ENCODE measurements at places on chromosomes 2 and 18.

DNA sequence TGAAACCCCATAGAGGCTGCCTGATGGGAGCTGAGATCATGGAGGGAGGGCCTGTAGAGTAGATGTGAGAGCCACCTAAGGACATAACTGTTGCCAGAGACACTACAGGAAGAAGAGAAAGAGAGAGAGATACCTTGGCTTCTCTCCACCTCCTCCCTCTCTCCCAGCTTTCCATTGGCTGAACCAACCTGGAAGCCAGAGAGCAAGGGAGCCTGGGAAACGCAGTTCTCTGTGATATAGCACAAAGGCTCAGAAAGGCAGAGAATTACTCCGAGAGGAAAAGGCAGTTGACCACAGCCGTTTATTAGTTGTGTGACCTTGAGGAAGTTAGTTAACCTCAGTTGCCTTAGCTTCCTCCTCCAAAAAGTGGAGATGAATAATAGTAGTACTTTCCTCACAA lies 37.7 kb upstream of the MAT2A start:
- DNase-seq, result no peak

DNA sequence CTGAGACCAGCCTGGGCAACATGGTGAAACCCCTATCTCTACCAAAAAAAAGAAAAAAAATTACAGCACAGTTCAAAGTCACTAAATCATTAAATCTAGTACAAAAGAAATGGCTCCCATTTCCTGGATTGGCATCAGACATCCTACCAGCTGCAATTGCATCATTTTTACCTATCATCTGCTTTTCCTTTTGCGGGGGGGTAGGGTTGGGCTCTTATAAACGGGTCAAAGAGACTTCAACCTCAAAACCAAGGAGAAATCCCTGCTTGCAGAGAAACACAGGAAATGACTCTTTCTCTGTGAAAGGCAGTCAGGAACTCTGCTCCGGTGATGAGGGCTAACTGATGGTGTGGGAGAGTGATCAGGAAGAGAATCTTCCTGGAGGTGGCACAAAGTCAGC lies 45.3 kb upstream of the RFX8 start:
- no peak for DNase-seq

DNA sequence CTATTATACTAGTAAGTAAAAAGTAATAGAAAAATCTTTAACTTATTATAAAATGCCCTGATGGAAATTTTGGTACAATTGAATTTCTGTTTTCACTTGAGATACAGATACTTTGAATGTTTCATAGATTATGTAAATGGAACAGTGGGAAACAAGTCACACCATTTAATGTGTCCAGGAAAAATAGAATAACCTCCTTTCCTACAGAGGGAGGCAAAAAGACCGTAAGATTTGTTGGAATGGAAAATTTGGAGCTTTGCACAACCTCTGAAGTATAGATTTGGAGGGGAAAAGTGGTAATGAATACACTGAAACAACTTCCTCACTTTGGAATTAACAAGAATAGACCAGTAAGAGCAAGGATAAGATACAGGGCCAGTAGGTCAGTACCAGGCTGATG lies 149.2 kb upstream of the L3MBTL4 start:
- no peak for DNase-seq

GRCh38 chr18:32802591-32803451 lies 30.0 kb upstream of the KLHL14 start:
- no peak for DNase-seq

DNA sequence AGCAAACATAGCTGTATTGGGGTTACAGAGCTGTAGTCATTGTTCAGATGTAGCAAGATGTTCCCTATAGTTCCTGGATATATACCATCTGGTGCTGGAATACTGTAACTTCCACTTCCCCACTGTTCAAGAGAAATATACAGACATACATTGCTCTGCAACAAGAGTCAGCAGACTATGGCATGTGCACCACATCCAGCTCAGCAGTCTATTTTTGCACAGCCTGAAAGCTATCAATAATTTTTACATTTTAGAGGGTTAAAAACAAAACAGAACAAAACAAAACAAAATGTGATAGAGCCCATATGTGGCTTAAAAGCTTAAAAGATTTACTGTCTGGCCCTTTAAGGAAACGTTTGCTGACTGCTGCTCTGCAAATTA lies 31.8 kb upstream of the VIT start:
- no peak for DNase-seq

- no peak for DNase-seq
Observed at GRCh38 chr2:176128982-176129796, at the start of gene HOXD8. Gene HOXD8 (plus strand): TSS chr2:176129705. CDS start chr2:176130367, 662 bp downstream.

GRCh38 chr18:44265437-44265836 lies 415.3 kb upstream of the SETBP1 start:
- DNase-seq, result no peak

DNA sequence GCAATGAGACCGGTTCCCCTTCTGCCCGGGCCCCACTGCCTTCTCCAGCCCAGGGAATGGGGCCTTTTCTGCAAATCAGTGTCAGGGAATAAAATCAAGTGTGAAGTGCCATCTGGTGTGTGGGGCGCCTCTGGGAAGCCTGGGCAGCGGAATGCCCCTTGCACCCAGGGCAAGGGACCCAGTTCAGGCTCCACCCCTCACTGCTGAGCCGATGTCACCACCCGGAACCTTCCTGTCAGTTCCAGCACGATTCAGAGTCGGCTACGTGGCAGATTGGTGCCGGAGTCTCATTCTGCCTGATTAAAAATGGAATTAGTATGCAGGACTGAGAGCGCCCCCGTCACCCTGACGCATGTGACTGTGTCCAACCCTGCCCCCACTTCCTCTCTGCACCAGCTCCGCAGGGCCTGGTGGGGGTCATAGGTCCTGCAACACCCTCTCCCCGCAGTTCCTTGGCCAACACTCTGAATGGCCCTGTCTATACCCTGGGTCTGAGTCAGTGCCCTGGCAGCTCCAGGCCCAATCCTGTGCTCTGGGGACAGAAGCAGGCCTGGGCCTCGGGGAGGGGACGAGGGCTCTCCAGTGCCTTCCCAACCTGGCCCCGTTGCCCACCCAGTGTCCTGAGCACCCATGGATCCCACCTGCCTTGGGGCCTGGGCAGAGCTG lies 8.2 kb upstream of the ALPI start:
- DNase-seq, result peak; percentile 92

DNA sequence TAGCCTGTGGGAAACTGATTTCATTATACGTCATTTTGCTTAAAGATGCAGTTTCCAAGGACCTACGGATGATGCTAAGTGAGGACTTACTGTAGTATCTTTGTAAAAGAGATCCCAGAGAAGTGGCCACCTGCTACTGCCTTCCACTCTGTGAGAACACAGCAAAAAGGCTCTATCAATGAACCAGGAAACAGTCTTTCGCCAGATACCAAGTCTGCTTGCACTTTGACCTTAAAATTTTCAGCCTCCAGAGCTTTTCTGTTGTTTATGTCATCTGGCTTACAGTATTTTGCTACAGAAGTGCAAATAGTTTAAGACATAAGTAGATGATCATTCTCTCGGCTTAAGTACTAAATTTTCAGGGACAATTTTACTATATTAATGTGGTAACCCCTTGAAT lies 847.9 kb upstream of the CHAC2 start:
- no peak for DNase-seq

- no peak for DNase-seq
Observed at GRCh38 chr18:7155887-7156286, 38.3 kb upstream of the LAMA1 start.

GRCh38 chr18:35060122-35060815 lies 19.1 kb downstream of the MAPRE2 start:
- DNase-seq, result peak; percentile 83

Measured in left lobe of liver (tissue), 2 donors.